ENCODE measurements at places on chromosomes 4 and X. TPM values are rescaled to one million over a fixed set of nuclear protein-coding genes. Genes with fewer than 3 reads are reported as not detected.

KCND1 gene
- not detected for polyA plus RNA-seq

GPC3 gene
- polyA plus RNA-seq: 4.9 TPM

AFF1 gene
- 69.6 TPM for polyA plus RNA-seq

CCKAR gene
- not detected for polyA plus RNA-seq

HPF1 gene
- 95.0 TPM for polyA plus RNA-seq

EDA gene
- 0.52 TPM for polyA plus RNA-seq

ATP8A1 gene
- 28.7 TPM for polyA plus RNA-seq

GPR34 gene
- polyA plus RNA-seq: 2.6 TPM

All from Purkinje cell (primary cell).